ENCODE measurements at places on chromosomes 3 and 15. TPM values are rescaled to one million over a fixed set of nuclear protein-coding genes. Genes with fewer than 3 reads are reported as not detected.

DNA sequence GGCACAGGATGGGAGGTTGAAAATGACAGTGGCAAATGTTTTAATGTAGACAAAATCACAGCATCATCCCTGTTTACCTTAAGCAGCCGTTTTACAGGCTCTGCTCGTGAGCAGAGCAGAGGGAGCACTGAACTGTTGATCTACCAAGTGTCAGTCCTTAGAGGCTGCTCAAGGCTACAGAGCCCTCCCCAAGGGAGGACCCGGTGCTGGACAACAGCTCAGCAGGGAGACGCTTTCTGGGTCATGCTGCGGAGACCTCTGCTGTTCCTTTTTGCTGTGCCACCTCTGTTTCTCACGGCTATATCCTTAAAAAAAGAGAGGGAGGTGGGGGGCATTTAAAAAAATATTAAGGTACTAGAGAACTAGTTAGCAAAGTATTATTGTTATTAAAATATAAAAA lies 400.2 kb downstream of the GABRB3 start:
- no peak for DNase-seq

GRCh38 chr15:95202569-95203349 lies 971.4 kb downstream of the MCTP2 start:
- peak; percentile 2 for DNase-seq

DNA sequence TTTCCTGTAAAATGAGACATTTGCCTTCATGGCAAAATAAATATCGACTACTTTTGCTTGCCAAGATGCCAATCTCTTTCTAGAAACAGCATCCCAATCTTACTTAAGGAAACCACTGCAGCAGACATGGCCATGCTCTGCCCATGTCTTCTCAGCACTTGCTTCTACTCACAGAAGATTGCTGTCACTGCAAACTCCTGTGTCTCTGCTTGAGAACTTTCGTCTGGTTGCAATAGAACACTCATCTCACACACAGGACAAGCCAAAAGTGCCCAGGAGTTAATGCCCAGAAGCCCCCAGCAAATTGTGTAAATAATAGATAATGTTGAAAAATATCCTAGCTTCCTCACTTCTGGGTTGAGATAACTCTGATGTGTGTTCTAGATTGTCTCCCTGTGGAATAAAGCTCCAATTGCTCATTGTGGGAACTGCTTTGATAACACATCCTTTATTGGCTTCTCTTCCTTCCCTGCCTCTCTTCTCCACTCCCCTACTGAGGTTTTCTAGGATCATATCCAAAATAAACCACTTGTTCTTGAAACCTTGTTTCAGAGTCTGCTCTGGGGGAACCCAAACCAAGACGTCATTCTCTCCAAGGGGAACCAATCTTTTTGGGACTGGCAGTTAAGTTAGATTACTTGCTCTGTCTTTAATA lies 156.3 kb upstream of the STRIT1 start:
- DNase-seq: no peak

SLC28A1 gene
- not detected for total RNA-seq

WNT5A gene
- 113 TPM for total RNA-seq

Data from M059J (cell line).